ENCODE measurements at places on chromosomes 13 and 19.

GRCh38 chr19:27529158-27529557 is 1683.8 kb downstream of the UQCRFS1 start:
- DNase-seq, result no peak

- no peak for DNase-seq
These were observed 9.1 kb downstream of the CDX2 start for GRCh38 chr13:27959976-27960361.

GRCh38 chr13:46171217-46171616 is 10.8 kb downstream of the LCP1 start:
- no peak for DNase-seq

DNA sequence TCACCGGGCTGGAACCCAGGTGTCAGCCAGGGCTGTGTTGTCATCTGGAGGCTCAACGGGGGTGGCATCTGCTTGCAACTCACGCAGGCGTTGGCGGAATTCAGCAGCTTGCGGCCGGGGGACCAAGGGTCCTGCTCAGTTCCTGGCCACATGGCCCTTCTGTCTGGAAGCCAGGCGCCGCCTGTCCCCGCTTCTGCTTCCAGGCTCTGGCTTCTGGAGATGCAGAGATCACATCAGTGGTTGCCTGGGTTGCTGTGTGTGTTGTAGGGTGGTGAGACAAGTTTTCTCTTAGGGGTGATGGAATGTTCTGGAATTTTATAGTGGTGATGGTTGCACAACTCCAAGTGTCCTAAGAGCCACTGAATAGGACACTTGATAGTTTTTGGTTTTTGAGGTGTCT is 5.0 kb downstream of the ADAT3 start:
- no peak for DNase-seq

GRCh38 chr13:44340508-44340907 is 33.1 kb upstream of the SERP2 start:
- no peak for DNase-seq

DNA sequence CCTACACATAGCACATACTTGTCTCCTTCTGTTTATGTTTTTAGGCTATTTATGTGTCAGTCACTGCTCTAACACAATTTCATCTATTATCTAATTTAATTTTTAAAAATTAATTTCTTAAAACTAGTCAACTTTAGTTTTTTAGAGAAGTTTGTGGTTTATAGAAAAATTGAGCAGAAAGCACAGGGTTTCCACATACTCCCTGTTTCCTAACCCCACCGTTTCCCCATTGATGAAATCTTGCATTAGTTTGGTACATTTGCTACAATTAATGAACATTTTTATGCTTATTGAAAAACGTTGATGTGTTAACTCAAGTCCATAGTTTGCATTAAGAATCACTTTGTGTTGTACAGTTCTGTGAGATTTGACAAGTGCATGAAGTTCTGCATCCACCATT is 53.5 kb downstream of the TNFSF13B start:
- no peak for DNase-seq

DNA sequence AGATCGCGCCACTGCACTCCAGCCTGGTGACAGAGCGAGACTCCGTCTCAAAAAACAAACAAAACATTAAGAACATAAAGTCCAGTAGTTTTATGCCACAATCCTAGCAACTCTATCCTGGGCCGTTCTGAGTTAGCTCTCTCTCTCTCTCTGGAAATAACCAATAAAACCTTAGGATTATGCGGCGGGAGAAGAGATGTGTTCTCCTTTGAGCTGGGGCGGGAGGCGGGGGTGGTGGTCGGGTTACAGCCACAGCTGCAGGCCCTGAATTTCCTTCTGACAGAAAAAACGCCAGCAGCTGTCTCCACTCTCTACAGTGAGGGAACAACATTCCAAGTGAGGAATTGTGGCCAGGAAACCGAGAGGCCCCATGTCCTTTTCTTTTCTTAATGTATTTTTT is 9.1 kb upstream of the PNMA8A start:
- DNase-seq, result no peak

DNA sequence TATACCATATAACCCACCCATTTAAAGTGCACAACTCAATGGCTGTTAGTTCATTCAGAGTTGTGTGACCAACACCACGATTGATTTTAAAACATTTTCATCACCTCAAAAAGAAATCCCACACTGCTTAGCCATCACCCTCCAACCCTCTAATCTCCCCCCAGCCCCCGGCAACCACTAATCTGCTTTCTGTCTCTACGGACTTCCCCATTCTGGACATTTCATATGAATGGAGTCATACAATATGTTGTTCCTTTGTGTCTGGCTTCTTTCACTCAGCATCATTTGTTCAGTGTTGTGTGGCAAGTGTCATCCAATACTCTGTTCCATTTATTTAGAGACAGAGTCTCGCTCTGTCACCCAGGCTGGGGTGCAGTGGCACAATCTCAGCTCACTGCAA is 4.0 kb upstream of the PNMA8B start:
- DNase-seq, result no peak

DNA sequence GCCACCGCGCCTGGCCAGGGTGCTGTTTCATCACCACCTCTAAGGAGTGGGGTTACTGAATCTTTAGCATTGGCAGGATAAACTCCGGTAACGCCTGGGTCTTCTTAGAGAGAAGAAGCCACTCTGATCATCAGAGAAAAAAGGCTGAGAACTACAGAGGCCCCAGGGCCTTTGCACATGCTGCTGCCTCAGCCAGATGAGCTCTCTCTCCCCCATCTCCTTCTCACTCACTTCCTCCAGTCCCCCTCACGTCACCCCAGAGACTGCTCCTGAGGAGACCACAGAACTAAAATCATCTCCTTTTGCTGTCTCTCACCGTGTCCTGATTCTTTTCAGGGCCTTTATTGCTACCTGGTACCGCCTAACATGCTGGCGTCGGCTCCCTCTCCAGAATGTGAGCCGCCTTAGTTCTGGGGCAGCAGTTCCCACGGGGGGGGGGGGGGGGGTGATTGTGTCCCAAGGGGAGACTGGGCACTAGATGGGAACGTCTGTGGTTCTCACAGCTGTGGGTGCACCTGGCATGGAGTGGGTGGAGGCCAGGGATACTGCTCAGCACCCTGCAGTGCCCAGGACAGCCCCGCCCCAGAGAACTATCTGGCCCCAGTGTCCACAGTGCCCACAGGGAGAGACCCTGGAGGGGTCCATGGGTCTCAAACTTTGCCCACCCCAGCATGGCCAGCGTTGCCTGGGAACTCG is 5.1 kb upstream of the DIRAS1 start:
- no peak for DNase-seq

- DNase-seq, result no peak
These were observed 45.0 kb upstream of the TDRD3 start for GRCh38 chr13:60351855-60352615.
